Pulmonary artery endothelial cell (primary cell): ENCODE measurements at places on chromosomes 6 and 20.

DNA sequence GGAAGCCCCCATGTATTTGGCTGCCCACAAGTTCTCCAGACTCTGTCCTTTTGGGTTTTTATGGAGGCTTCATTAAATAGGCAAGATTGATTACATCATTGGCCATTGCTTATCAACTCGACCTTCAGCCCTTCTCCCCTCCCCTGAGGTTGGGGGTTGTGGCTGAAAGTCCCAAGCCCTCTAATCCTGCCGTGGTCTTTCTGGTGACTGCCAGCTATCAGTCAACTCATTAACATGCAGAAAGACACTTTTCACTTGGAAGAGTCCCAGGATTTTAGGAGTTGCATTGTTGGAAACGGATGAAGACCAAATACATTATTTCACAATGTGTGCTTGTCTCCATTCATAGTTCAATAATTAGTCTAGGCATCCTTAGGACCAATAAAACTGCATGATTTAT, 9.5 kb downstream of the CDC5L start:
- DNase-seq = no peak

- DNase-seq = no peak
Measured at GRCh38 chr20:16095226-16095625, 478.0 kb downstream of the KIF16B start.

GRCh38 chr6:8240301-8240700, 138.0 kb upstream of the EEF1E1 start:
- no peak for DNase-seq

DNA sequence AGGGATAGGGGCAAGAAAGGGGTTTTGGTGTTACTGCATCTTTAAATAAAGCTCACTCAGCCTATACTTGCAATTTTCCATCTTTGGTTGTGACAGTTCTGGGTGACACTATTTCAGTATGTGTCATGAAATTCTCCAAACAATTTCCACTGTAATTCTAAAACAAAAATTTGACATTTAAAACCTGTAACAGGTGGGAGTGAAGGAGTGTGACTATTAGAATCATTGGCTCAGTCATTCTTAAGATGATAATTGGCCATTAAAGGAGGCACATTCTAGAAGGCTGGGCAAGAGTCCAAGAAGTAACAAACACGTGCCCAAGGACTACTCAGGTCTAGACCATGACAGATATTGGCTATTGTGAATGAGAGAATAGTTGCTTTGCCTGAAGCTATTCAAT, 153.3 kb upstream of the ARG1 start:
- DNase-seq = no peak

- DNase-seq = no peak
Measured at GRCh38 chr6:118410001-118410400, 138.1 kb upstream of the PLN start.

DNA sequence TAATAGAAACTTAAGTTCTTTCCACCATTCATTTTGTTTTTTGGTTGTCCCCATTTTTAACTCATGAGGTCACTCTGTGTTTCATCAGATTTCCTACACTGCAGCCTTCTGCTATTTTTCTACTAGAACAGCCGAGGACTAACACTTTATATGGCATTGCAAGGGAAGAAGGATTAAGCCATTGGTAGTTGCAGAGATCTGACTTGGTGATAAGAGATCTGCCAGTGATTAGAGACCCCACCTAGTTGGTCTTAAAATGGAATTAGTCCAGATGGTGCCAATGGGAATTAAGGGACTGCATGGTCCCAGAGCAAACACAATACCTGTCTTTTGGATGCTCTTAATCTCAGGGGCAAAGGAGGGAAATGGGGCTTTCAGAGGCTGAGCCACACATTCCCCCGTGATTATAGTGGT, 125.5 kb upstream of the TMEM170B start:
- no peak for DNase-seq

DNA sequence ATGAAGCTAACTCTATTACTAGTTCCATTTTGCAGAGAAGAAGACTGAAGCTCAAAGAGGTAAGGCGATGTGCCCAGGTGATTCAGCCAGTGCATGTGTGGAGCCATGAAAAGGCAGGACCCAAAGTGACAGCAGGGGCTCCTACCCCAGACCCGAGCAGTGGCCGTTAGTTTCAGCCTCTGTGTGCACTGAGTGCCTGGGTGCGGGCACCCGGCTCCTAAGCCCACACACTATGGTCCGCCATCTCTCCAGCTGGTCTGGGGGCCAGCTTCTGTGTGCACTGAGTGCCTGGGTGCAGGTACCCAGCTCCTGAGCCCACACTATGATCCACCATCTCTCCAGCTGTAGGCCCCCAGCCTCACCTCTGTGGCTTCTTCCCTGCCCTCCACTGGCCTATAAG, 123.5 kb upstream of the CST7 start:
- DNase-seq = no peak

- DNase-seq = no peak
Measured at GRCh38 chr6:20173833-20174792, 38.2 kb downstream of the MBOAT1 start.

GRCh38 chr20:3407040-3407770, at the start of gene DNAAF9:
TSS of gene DNAAF9 (minus strand) at chr20:3407669. CDS start at chr20:3407557, 112 bp downstream.
- DNase-seq = no peak

DNA sequence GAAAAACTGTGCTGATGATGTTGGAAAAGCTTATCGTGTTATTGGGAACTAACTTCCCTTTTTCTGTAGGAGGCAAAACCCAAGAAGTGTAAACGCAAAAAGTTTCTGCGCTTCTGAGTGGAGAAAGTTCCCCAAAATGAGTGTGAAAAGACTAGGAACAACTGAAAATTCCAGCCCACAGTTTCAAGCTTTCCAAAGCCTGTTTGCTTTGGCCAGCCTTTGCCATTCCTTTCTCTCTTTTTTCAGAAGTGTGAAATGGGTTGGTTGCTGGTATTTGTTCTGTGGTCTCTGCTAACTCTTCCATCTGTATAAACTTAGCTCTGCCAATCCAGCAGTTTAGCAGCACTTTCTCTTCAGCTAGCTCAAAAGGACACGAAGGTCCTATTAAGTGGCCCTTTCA, 491.3 kb downstream of the MAFB start:
- no peak for DNase-seq
